ENCODE measurements at places on chromosomes 16 and 17.
A peak's percentile ranks its signal among the peaks of the same experiment; 100 is the strongest.

DNA sequence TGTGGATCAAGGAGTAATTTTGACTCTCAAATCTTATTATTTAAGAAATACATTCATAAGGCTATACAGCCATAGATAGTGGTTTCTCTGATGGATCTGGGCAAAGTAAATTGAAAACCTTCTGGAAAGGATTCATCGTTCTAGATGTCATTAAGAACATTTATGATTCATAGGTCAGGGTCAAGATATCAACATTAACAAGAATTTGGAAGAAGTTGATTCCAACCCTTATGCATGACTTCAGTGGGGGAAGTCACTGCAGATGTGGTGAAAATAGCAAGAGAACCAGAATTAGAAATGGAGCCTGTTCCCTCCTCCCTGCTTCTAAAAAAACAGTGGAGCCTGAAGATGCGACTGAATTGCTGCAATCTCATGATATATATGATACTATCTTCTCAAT, 36.6 kb upstream of the HNF1B start:
- no peak for DNase-seq

- no peak for DNase-seq
These were observed 24.3 kb downstream of the STAT3 start for GRCh38 chr17:42363767-42364585.

DNA sequence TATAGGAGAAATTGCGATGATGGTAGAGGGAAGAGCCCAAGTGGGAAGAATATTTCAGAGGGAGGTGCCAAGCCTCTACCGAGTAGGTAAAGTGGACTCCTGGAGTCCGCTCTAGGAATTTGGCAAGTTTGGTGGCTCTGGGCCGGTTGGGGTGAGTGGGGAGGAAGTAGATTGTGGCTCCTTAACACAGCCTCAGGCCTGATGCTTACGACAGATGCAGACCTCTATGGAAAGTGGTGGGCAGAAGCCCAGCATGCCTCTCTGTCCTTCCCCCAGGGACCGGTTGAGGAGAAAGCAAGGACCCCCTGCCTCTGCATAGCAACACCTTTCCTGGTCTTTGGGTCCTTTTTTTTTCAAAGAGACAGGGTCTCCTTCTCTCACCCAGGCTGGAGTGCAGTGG, 55.9 kb upstream of the SIAH1 start:
- DNase-seq = no peak

- no peak for DNase-seq
These were observed 204.5 kb upstream of the CDH5 start for GRCh38 chr16:66161942-66162341.

DNA sequence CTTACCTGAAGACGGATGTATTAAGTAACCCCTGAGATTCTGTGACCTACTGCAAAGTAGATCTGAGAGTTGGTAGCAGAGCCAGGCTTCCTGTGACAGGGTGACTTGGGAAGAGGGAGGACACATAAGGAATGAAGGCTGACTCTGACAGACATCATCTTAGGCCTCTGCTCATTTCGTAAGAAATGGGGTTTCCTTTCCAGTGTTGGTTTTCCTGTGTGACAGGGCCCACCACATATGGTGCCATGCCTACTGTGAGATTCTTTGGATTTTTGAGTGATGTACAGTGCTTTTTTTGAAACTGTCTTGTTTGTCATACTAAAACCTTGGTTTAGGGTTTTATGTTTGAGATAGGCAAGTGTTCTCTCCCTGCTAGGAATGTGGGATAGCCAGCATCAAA, 12.7 kb downstream of the LIG3 start:
- no peak for DNase-seq

- DNase-seq = no peak
These were observed 101.8 kb upstream of the CCL1 start for GRCh38 chr17:34464812-34465211.

DNA sequence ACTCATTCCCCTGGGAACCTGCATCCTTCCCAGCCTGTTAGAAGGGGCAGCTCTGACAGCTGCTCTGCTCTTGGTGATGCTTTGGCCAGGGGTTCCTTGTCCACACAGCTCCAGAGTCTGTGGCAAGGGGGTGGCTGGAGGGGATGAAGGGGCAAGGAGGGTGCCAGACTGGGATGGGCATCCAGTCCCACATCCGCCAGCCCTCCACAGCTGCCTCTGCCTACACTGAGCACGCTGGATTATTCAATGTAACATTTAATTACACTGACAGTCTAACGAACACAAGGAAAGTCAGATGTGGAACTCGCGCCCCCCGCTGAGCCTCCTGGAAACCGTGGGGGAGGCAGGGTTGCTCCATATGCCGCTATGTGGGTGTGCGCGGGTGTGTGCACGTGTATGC, 101.1 kb downstream of the C16orf78 start:
- no peak for DNase-seq

DNA sequence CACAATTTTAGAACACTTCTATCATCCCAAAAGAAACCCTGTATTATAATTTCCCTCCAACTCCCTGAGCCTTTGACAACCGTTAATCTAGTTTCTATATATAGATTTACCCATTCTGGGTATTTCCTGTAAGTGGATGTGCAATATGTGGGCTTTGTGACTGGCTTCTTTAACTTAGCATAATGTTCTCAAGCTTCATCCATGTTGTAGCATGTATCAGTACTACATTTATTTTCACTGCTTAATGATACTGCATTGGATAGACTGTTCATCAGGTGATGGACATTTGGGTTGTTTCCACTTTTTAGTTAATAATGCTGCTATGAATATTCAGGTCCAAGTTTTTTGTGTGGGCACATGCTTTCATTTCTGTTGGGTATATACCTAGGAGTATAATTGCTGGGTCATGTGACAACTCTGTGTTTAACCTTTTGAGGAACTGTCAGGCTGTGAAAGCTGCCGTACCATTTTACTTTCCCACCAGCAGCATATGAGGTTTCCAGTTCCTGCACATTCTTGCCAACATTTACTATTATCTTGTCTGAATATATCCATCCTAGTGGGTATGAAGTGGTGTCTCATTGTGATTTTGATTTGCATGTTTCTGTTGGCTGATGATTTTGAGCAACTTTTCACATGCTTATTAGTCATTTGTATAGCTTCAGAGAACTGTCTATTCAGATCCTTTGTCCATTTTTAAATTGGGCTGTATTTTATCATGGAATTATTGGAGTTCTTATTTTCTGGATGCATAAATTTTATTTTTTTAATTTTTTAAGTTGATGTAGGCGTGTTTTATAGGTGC, 16.4 kb downstream of the REXO5 start:
- peak; percentile 64 for DNase-seq

- DNase-seq = no peak
These were observed 9.7 kb downstream of the CDRT4 start for GRCh38 chr17:15457723-15458094.

- DNase-seq = no peak
These were observed 14.0 kb downstream of the GDE1 start for GRCh38 chr16:19507867-19508266.

DNA sequence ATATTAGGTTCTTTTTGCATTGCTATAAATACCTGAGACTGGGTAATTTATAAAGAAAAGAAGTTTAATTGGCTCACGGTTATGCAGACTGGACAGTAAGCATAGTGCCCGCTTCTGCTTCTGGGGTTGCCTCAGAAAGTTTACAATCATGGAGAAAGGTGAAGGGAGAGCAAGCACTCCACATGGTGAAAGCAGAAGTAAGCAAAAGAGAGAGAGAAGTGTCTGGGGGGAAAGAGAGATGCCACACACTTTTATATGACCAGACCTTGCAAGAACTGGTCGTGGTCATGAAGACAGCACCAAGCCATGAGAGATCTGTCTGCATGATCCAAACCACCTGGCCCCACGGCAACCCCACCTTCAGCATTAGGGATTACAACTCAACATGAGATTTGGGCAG, 45.4 kb downstream of the KCNJ16 start:
- DNase-seq = peak; percentile 25

DNA sequence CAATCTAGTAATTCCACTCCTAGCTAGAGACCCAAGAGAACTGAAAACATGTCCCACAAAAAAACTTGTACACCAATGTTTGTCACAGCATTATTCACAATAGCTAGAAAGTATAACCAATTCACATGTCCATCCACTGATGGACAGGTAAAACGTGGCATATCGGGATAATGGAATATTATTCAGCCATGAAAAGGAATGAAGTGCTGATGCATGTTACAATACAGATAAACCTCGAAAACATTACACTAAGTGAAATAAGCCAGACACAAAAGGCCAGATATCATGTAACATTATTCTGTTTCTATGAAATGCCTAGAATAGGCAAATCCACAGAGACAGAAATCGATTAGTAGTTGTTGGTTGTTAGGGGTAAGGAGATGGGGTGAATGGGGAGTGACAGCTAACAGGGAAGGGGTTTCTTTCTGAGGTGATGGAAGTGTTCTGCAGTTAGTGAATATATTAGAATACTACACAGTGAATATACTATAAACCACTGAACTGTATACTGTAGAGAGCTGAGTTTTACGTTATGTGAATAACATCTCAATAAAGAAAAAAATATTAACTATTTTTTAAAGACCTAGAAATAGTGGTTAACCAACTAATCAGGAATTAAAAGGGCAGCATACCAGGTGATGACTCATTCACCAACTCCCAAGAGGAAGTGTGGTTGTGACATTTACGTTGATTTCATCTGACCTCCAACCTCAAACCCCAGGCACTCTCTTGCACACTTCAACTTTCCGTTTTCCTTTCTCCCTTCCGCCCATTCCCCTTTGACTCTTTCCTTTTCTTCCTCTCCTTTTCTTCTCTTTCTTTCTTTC, 48.6 kb downstream of the GAS7 start:
- DNase-seq = peak; percentile 79

GRCh38 chr16:3842994-3843393, 37.5 kb downstream of the CREBBP start:
- DNase-seq = no peak

- no peak for DNase-seq
These were observed 4.7 kb downstream of the NOD2 start for GRCh38 chr16:50697881-50698767.

DNA sequence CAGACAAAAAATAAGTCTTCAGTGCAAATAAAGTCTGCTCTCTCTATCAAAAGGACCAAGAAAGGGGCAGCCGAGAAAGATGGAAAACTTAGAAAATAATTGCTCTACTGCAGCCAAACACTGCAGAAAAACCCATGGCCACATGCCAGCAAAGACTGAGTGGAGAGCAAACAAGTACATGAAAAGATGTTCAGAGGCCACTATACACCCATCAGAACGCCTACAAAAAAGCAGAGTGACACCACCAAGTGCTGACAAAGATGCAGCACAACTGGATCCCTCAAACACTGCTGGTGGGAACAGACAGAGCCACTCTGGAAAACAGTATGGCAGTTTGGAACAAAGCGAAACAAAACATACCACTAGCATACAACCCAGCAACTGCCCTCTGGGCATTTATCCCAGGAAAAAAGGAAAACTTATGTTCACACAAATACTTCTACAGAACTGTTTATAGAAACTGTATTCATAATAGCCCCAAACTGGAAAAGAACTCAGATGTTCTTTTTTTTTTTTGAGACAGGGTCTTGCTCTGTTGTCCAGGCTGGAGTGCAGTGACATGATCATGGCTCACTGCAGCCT, 36.7 kb downstream of the KIAA0753 start:
- no peak for DNase-seq

- no peak for DNase-seq
These were observed 18.7 kb upstream of the RFFL start for GRCh38 chr17:35082073-35082657.

DNA sequence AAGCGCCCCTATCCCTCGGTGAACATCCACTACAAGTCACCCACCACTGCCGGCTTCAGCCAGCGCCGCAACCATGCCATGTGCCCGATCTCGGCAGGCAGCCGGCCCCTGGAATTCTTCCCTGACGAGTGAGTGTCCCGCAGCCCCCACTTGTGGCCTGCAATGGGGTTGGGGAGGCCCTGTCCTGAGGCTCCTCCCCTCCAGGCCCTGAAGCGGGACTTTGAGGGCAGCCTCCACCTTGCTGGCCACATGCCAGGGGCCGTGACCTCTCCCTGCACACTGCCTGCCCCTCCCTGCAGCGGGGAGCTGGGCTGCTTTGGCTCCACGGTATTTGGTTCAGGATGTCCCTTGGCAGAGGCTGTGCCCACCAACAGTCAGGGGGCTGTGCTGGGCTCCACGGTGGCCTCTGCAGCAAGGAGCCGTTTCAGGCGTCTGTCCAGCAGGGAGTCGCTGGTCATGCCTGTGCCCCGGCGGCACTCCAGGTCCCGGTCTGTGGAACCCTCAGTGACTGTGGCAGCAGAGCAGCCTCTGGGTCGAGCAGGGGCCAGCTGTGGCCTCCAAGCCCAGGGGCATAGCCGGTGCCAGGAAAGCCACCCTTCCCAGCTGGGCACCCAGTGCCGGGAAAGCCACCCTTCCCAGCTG, 8.3 kb downstream of the NME3 start:
- DNase-seq = no peak

- DNase-seq = no peak
These were observed 40.9 kb upstream of the CCNF start for GRCh38 chr16:2388139-2388874.

DNA sequence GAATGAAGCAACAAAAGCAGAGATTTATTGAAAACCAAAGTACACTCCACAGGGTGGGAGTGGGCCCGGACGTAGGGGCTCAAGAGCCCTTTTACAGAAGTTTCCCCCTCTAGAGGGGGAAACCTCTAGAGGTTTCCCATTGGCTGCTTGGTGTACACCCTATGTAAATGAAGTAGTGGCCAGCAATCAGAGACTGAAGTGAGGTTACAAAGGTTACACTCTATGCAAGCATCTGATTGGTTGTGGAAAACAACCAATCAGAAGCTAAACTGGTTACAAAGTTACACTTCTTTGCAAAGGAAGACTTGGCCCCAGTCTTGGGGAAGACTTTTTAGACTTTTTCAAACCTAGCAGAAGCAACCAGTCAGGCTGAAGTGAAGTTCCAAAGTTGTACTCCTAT, 27.1 kb downstream of the CRAMP1 start:
- no peak for DNase-seq

DNA sequence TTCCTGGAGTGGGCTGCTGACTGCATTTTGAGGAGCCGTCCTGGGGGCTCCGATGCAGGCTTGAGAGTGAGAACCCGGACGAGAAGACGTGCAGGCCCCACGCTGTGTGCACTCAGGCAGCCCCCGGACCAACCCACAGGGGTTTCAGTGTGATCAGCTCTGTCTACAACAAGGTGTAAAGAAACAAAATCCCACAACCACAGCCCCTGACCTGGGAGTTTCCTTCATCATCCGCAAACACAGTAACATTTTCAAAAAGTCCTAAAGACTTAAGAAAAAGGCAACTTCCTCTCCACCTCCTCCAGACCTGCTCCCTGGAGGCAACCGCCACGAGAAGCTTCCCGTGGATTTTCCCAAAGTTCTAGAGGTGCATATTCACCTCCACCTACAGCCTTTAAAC, 15.4 kb upstream of the MEAK7 start:
- no peak for DNase-seq

- no peak for DNase-seq
These were observed 18.1 kb upstream of the MAF start for GRCh38 chr16:79618692-79619050.
